WERI-Rb-1 (cell line): ENCODE measurements at places on chromosomes 1 and 21.

- no peak for DNase-seq
Observed at GRCh38 chr1:103107741-103108375, 464 bp downstream of the COL11A1 start.

- DNase-seq, result no peak
Observed at GRCh38 chr1:185040408-185040735, 5.0 kb upstream of the RNF2 start.

DNA sequence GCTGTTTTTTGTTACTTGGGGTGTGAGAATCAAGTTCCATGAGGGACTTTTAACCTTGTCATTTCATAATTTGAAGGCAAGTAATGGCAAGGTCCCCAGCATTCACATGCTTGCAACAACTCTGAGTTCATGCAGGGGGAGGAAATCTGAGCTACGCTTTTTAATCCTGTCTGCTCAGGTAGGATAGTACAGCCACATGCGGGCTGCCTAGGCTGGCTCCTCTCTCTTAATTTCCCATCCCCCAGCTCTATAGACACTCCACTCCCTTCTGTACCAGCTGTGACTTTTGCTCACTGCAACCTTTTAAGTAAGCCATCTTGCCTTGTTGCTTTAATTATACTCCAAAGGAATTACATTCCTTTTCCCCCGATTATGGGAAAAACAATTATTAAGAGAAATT, 30.1 kb downstream of the PTGFR start:
- DNase-seq, result peak; percentile 43

GRCh38 chr1:40980453-40981121, 1.1 kb downstream of the CTPS1 start:
- DNase-seq, result peak; percentile 36

- no peak for DNase-seq
Observed at GRCh38 chr1:175443332-175443731, 250.8 kb upstream of the KIAA0040 start.

- DNase-seq, result no peak
Observed at GRCh38 chr1:92990828-92991227, 29.6 kb upstream of the DIPK1A start.

GRCh38 chr21:42002421-42002958, 7.7 kb downstream of the ZBTB21 start:
- no peak for DNase-seq

DNA sequence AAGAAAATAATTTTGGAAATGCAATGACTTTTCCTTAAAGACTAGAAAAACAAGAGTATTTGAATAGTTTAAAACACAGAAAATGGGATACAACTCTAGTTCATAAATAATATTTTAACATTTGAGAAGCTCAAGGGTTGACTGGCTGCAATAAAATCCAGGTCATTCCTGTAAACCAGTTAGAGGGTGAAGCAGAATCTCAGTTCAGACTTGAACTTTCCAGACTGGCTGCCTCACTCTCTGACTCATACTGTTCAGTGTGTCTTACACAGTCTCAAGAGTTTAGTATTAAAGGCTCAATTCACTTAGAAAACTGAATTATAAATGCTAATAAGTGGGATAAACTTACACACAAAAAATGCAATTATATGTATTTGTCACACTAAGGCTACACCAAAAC, 89.9 kb downstream of the RAVER2 start:
- no peak for DNase-seq

GRCh38 chr1:151265446-151266236, 11.1 kb downstream of the PSMD4 start:
- no peak for DNase-seq

- no peak for DNase-seq
Observed at GRCh38 chr1:223825767-223826748, 19.7 kb downstream of the TP53BP2 start.

GRCh38 chr1:33930346-33931110, 66.6 kb downstream of the HMGB4 start:
- DNase-seq, result no peak
